NCI-H1930 (cell line): ENCODE measurements at places on chromosomes 13 and 19.

- DNase-seq = no peak
Observed at GRCh38 chr13:102309110-102309509, 92.7 kb downstream of the FGF14 start.

GRCh38 chr19:40469011-40469410 is 2.2 kb downstream of the SPTBN4 start:
- no peak for DNase-seq

- DNase-seq = no peak
Observed at GRCh38 chr19:51621178-51621577, 9.0 kb downstream of the SIGLEC5 start.

GRCh38 chr13:90105849-90106496 is 1241.5 kb upstream of the MIR17HG start:
- DNase-seq = no peak

DNA sequence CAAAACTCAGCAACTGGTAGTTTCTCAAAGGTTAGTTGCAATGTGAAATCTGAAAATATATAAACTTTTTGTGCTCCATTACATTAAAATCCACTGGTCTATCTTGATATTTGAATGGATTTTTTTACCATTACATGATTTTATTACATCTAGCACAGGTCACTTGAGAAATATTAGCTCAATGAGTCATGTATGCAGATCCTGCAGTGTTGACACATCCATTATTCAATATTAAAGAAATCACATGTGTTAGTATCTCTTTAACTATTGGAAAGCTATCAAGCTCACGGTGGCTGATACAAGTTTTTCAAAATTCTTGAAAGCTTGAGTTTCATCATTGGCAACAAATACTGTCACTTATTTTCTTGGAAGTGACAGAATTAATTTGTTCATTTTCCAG is 373.9 kb upstream of the TSHZ3 start:
- no peak for DNase-seq

- no peak for DNase-seq
Observed at GRCh38 chr19:35346193-35347052, 1.3 kb upstream of the FFAR1 start.

- no peak for DNase-seq
Observed at GRCh38 chr13:93848247-93848646, 621.6 kb downstream of the GPC6 start.

- DNase-seq = no peak
Observed at GRCh38 chr19:37227996-37228395, 10.0 kb downstream of the ZNF383 start.

- no peak for DNase-seq
Observed at GRCh38 chr13:46687810-46688209, 109.2 kb downstream of the ESD start.

GRCh38 chr13:43303033-43303729 is 279.8 kb downstream of the DNAJC15 start:
- peak; percentile 37 for DNase-seq

GRCh38 chr13:76812206-76812897 is 73.9 kb downstream of the KCTD12 start:
- DNase-seq = no peak

- DNase-seq = no peak
Observed at GRCh38 chr13:55000043-55000442, 1971.4 kb downstream of the OLFM4 start.

DNA sequence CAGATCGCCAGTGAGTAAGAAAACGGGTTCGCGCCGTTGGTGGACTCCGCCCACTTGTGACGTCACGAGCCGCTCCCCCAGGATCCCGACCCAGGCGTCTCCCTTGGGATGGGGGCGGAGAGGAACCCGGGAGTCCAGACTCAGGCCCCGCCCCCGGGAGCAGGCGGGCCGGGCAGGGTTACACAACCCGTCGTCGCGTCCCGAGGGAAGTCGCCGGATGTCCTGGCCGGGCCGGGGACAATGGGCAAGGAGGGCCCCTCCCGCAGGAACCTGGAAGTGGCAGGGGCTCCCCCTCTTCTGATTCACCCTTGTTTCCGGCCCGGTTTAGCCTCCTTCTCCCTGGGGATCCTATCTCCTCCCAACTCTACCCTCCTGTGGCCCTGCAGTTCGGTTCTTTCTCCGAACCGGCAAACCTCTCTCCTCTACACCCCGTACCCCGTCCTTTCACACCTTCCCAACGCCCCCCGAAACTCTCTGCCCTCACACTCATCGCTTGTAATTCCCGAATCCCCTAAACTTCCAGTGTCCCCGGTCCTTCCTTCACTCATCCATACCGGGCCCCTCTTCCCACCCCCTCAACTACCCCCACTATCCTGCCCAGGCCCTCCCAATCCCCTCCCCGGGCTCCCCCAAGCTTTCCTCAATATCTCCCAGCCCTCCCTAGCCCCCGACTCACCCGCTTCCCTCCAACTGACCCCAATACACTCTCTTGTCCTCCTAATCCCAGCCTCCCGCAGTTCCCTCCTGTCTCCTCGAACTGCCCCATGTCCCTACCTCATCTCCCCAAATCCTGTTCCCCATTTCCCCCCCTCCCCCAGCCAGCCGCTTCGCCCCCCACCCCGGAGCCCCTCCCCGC is 20.0 kb upstream of the ERCC1 start:
- peak; percentile 92 for DNase-seq

- no peak for DNase-seq
Observed at GRCh38 chr13:24280720-24281119, 28.7 kb upstream of the C1QTNF9 start.

DNA sequence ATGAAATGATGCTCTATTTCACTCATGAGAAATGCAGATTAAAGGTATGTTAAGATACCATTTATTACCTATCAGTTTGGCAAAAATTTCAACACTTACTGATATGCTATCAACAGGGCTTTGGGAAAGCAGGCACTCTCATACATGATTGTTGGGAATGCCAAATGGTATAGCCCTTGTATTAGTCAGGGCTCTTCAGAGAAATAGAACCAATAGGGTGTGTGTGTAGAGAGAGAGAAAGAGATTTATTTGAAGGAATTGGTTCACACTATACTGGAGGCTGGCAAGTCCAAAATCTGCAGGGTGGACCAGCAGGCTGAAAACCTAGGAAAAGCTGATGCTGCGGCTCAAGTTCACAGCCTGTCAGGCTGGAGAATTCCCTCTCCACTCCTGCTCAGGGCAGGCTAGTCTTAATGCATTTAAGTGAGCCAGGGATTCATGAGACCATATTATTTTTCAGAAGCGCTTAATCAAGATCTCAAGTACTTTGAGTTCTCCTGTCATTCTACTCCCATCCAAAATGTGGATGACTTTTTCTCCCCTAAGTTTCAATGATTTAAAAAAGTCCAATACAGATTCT is 72.4 kb downstream of the NHLRC3 start:
- DNase-seq = no peak

- no peak for DNase-seq
Observed at GRCh38 chr19:4114181-4114580, 9.7 kb downstream of the MAP2K2 start.

GRCh38 chr19:29233591-29233990 is 20.6 kb upstream of the UQCRFS1 start:
- no peak for DNase-seq

DNA sequence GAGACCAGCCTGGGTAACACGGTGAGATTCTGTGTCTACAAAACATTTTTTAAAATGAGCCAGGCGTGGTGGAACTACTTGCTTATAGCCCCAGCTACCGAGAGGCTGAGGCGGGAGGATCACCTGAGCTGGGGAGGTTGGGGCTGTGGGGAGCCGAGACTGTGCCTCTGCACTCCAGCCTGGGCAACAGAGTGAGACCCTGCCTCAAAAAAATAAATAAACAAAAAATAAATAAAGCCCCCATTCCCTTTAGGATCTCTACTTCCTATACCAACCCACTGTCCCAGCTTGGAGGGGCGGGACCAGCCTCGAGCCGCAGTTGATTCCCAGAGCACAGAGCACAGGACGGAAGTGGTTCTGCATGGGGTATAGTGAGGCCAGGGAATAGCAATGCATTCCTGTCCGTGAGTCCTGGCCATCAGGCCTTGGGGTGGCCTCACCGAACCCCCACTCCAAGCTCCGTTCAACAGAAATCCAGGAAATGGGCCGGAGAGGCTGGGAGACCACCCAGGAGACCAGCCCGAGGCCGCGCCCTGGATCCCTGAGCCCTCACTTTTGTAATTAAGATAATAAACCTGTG is 4.9 kb upstream of the PTBP1 start:
- no peak for DNase-seq

- no peak for DNase-seq
Observed at GRCh38 chr19:10402441-10403038, 802 bp downstream of the CDC37 start.

- no peak for DNase-seq
Observed at GRCh38 chr13:19890030-19890429, 26.6 kb upstream of the ZMYM5 start.

DNA sequence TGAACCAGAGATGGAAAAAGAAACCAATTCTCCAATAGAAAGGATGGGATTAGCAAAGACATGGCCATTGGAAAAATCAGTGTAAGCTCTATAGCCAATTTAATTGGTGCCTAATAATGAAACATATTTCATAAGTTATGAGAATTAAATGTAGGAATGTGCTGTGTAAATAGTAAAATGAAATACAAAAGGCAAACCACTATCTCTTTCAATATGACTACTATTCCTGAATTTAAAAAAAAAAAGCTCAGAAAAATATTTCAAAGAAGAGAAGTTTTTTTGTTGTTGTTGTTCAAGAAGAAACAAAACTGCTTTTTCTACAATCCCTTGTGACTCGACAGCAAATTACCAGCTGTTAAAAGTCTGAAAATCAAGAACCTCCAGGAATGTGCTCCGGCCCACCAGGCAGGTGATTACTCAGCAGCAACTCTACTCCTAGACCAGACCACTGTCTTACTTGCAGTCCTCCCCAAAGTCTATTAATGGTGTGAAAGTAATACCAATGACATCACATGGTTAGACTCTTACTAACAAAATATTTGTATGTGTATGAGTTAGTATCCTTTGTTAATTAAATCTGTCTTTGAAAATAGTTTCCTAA is 362.4 kb downstream of the KCTD12 start:
- DNase-seq = no peak

DNA sequence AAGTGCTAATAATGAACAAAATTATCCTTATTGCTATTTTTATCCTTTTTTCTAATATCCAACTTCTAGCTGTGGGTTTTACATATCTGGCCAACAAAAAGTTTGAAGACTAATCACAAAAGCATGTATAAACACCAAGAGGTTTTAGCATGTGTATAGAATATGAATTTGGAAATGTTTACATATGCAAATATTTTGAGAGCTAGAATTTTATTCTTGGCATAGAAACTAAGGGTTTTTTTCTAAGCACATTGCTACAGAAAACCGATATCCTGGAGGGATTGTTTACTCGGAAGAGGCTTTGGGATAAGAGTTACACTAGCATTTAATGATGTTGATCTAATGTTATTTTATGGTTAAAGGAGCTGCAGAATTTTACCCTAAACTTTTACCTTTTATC is 392.1 kb downstream of the EFNB2 start:
- no peak for DNase-seq

- no peak for DNase-seq
Observed at GRCh38 chr13:93765062-93765461, 538.5 kb downstream of the GPC6 start.

DNA sequence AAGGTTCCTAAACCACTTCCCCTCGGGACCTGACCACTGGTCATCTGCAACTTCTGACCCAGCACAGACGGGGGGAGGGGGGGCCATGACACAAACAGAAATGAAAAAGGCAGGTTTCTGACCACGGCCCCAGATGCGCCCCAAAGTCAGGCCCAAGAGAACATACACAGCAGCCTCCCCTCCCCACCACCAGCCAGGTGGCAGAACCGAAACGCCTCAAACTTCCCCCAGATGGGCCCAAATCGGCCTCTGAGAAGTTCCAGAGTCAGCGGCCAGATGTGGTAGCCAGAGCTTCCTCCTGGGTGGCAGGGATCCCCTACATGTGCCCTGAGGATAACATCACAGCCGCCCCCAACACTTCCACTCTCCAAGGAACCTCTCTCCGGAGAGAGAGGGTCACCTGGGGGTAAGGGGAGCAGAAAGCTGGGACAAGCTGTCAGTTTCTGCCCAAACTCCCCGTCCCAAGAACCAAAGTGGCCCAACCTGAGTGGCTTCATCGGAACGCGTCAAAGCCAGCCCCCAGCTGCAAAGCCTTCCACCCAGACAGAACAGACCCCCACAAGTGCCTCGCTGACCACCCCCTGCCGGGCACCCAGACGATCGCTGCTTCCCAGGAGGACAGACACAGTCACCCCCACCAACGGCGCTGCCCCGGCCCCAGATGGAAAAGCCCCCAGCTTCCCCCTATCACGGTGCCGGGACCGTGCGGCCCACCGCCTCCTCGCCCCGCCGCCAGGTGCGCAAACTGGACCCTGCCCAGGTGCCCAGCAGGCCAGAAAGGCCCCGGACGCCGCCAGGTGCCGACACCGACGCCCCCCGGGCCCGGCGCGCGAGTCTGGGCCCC is 800 bp downstream of the ELL start:
- DNase-seq = no peak

GRCh38 chr19:11278670-11279069 is 16.3 kb upstream of the DOCK6 start:
- no peak for DNase-seq

DNA sequence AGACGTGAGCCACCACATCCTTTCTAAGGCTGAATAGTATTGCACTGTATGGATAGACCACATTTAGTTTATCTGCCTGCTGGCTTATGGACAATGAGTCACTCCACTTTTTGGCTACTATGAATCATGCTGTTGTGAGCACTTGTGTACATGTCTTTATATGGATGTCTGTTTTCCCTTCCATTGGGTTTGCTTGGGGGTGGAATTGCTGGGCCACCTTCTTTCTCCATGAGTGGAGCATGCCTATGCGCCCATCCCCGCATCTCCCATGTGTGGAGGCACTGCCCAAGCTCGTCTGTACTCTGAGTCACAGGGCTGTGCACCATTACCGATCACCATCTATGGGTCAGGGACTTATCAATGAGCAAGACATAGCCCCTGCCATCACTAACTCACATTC is 127.2 kb upstream of the GJB6 start:
- no peak for DNase-seq

DNA sequence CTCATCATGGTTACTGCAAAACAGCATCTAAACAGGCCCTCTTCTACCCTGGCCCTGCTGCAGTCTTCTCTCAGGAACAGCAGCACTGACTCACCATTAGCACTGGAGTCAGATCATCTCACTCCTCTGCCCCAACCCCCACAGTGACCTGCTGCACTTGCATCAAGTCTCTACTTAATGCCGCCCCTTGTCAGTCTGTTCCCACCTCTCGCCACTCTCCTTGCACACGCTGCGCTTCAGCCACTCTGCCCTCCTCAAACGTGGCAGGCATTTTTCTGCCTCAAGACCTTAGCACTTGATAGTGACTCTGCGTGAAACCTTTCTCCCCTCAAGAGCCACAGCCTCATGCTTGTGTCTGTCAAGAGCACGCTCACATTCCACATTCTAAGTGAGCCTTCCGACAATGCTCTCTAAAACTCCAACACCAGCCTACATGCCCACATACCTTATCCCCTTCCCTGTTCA is 22.1 kb downstream of the MIPEP start:
- no peak for DNase-seq

DNA sequence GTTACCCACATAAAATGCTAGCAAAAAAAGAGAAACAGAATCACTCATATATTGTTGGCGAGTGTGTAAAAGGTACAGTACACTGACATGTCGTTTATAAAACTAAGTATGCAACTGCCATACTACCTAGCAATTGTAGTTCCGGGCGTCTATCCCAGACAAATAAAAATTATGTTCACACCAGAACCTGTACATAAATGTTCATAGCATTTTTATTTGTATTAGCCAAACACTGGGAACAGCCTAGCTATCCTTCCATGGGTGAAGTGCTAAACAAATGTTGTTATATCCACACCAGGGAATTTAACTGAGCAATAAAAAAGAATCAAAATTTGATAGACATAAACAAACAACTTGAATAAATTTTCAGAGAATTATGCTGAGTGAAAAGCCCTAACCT is 28.9 kb upstream of the POSTN start:
- peak; percentile 95 for DNase-seq

GRCh38 chr13:42129033-42129432 is 80.6 kb downstream of the DGKH start:
- DNase-seq = no peak
